ENCODE measurements at places on chromosomes 2 and 18. TPM values are rescaled to one million over a fixed set of nuclear protein-coding genes. Genes with fewer than 3 reads are reported as not detected.

GRCh38 chr2:20781656-20782265 is 41.1 kb downstream of the LDAH start:
- H3K4me1 ChIP-seq = no peaks in the 10 kb centered on the region
- peaks cover 29% of the 10 kb centered on the region for H3K36me3 ChIP-seq
- no peak overlapping the region for H3K4me3 ChIP-seq

The AMMECR1L gene
- 11.8 TPM for total RNA-seq

- H3K4me1 ChIP-seq = no peaks in the 10 kb centered on the region
- no peaks in the 10 kb centered on the region for H3K36me3 ChIP-seq
- H3K27ac ChIP-seq = no peak overlapping the region
- H3K27me3 ChIP-seq = peaks cover 39% of the 10 kb centered on the region
- DNase-seq = no peak
These were observed 267.7 kb upstream of the SIX2 start for GRCh38 chr2:45276914-45277313.

GRCh38 chr2:221156062-221156734 is 415.9 kb downstream of the EPHA4 start:
- no peaks in the 10 kb centered on the region for H3K4me1 ChIP-seq
- no peaks in the 10 kb centered on the region for H3K27me3 ChIP-seq
- no peaks in the 10 kb centered on the region for H3K36me3 ChIP-seq
- no peak overlapping the region for H3K27ac ChIP-seq

The NEB gene
- 0.38 TPM for total RNA-seq
